ENCODE measurements at places on chromosomes 4 and X.

GRCh38 chrX:16185725-16186136, 18.4 kb downstream of the MAGEB17 start:
- no peak for DNase-seq

GRCh38 chr4:54101190-54102041, 1.5 kb downstream of the GSX2 start:
- DNase-seq, result no peak

GRCh38 chrX:121921258-121921657, 873.8 kb downstream of the GLUD2 start:
- DNase-seq, result no peak

GRCh38 chrX:11419102-11419501, 125.9 kb downstream of the AMELX start:
- DNase-seq, result peak; percentile 1

DNA sequence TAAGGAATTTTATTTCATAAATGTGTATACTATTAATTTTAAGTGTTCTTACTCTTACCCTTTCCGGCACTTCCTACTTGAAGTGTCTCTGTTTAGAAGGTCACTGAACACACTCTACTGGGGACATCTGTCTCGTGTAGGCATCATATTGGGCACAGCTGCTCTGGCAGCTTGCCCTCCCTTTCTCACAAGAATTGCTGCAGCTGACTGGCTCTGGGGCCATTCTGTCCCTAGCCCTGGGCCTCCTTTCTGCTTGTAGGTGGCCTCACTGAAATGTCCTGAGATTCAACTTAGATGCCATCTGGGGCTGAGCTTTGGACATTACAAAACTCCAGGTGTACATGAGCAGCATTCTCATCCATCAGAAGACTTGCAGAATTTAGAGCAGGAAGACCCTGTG, 49.6 kb downstream of the SMAD1 start:
- no peak for DNase-seq

DNA sequence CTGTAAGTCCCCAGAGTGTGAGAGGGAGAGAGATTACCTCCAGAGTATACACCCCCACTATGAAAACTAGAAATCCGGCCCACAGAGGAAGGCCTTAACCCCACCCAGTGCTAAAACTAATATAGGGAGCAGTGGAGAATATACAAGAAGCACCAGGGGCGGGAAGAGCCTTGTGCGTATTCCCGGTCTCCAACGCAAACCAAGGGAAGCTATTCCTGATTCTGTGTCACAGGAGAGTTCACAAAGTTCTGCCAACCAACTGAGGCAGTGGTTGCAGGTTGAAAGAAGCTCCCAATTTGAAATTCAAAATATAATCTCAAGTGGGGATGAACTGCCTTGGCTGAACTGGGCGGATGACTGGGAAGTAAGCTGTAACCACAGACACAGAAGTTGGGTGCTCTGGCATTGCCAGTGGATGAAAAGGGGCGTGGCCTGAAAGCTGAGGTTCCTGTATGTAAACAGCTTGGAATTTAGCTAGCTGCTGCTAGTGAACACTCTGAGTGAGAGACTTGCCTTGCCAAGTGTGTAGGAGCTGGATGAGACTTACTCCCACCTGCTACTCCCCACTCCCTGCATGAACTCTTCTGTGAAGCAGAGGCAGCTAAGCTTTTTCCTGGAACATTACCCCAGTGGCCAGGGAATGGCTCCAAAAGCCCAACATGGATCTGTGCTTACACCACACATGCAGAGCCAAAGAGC, 32.7 kb downstream of the ELF2 start:
- DNase-seq, result no peak

- no peak for DNase-seq
These were observed 29.1 kb downstream of the SPARCL1 start for GRCh38 chr4:87500092-87500462.

DNA sequence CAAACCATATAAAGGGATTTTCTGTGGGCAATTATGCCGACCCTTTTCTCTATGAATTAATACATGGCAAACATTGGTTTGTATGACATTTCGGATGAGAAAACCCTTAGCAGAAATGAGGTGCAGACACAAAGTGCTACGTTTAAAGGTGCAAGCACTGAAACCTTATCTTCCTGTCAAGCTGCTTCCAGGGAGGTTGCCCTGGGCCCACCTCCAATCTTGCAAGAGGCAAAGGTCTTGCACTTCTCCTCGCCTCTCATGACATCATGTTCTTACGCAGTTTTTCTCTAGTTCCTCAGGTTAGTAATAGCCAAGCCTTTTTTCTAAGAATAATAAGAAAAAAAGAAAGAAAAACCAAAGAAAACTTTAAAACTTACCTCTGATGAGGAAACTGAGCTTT, 220.1 kb downstream of the DHX15 start:
- no peak for DNase-seq

GRCh38 chrX:143615851-143616250, 20.1 kb downstream of the SLITRK4 start:
- no peak for DNase-seq

DNA sequence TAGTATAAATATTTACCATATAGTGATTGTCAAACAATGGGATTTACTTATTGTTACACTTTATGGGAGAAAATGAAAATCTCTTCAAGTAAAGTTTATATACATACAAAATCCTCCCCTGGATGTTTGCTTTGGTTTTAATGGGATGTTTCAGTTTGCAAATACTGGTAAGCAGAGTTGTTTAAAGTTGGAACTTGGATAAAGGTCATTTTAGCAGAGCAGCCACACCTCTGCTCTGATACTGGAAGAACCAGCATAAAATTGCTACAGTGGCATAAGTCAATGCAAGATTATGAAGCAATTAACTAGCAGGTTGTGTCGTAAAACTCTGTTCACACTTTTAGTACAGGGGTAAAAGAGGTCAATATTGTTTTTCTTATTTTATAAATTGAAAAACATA, 101.2 kb downstream of the TRAPPC11 start:
- no peak for DNase-seq

- no peak for DNase-seq
These were observed 787.8 kb downstream of the STIM2 start for GRCh38 chr4:27648416-27648815.

- DNase-seq, result no peak
These were observed 1289.6 kb upstream of the TENM3 start for GRCh38 chr4:180953572-180953971.

GRCh38 chrX:71859637-71860036, 51.0 kb upstream of the NHSL2 start:
- DNase-seq, result peak; percentile 31
